ENCODE measurements at places on chromosomes 6 and 20. TPM values are rescaled to one million over a fixed set of nuclear protein-coding genes. Genes with fewer than 3 reads are reported as not detected.

The GINS1 gene
- total RNA-seq = 3.8 TPM

The CD109 gene
- total RNA-seq = 29.6 TPM

The AKAP7 gene
- total RNA-seq = 20.3 TPM

The CRYBG1 gene
- total RNA-seq = 18.7 TPM

The AFG1L gene
- 5.2 TPM for total RNA-seq

The SSTR4 gene
- total RNA-seq = not detected

The BMP6 gene
- total RNA-seq = 10.7 TPM
